ENCODE measurements at places on chromosomes 12 and 14. TPM values are rescaled to one million over a fixed set of nuclear protein-coding genes. Genes with fewer than 3 reads are reported as not detected.

DNA sequence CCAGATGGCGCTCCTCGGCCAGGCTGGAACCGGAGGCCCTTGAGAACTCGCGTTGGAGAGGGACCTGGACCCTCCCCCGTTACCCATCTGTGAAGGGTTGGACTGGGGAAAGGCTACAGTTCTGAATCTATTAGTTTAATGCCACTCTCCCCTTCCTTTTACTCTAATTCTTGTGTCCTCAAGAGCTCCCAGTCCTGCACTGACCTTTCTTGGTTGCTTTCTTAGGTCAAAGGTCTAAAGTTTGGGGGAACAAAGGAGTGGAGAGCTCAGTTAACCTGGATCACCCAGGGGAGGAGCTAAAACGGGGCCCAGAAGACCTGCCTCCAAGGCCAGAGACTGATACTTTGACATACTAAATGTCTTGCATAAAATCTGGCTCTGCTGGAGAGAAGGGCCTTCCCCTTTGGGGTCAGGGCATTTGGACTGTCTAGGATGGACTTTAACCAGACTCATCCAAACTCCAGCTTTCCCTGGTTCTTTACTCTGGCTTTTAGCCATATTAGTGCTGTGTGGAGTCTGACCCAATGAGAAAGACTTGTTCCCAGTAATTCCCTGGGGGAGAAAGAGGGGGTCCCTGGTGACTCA is 923 bp upstream of the MLF2 start:
- peak overlapping the region; percentile 72 for H3K27ac ChIP-seq
- no peaks in the 10 kb centered on the region for H3K27me3 ChIP-seq
- H3K4me3 ChIP-seq: no peak overlapping the region
- peaks cover 6% of the 10 kb centered on the region for H3K36me3 ChIP-seq

DNA sequence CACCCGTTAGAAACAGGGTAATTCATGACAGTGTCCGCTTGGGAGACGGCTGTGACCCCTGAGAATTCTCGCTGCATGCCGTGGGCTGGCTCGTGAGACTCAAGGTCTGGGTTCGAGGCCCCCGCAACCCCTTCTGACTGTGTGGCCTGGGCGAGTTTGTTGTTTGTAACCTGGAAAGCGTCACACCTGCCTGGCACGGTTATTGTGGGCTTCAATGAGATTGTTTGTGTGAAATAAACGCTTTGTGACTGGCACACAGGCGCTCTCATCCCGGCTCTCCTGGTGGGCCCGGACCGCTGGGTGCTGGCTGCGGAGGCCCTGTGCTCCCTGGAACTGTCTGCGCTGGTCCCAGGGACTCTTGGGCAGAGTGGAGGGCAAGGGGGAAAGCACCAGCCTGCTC is 33.9 kb downstream of the MEG3 start:
- H3K27me3 ChIP-seq: no peaks in the 10 kb centered on the region
- no peak overlapping the region for H3K27ac ChIP-seq
- H3K36me3 ChIP-seq: no peaks in the 10 kb centered on the region
- DNase-seq: no peak
- no peaks in the 10 kb centered on the region for H3K4me1 ChIP-seq

DNA sequence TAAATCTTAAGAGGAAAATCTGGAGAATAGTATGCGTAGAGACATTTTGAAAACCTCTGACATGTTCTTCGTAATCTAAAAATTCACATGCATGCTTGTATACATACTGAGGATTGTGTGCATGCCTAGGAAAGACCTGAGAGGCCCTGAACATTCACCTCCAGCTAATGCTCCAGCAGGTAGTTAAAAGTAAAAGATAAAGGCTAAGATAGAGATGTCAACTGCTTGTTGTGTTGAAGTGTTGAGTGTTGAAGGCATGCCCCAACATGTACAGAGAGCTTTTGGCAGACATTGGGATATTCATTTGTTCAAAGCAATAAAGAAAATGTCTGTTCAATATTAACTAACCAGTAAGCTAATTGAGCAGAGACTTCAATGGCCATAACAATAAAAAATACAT is 118.6 kb upstream of the SYT1 start:
- H3K27me3 ChIP-seq: no peaks in the 10 kb centered on the region
- no peaks in the 10 kb centered on the region for H3K4me1 ChIP-seq

DNA sequence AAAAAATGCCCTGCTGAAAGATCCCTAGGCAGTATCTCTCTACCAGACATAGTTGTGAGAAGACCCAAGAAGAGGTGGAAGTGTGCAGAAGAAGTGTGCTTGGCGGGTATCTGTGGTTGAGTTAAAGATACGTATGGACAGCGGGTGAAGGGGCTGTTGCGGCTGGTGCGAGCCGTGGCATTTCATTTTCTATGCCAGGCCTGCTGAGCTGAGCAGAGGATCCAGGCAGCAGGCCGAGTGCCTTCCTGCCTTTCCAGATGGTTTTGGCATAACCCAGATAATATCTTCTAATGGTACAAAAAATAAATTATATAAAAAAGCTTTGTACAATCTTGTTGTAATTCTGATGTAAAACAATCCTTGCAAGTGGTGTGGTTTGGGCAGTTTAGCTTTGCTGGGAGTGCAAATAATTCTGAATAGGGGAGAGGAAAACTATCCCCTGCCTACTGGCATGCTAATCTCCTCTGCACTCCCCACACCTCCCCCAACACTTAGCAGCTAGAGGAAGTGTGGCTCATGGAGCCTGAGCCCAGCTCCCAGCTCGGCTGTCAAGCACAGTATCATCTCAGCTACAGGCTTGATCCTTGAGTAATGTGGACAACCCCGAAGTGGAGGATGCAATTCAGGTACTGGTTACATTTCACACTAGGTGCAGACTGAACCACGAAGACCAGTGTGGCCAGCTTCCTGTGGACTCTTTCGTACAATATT is 168.9 kb downstream of the VRK1 start:
- H3K36me3 ChIP-seq: no peaks in the 10 kb centered on the region
- H3K27ac ChIP-seq: no peak overlapping the region
- no peaks in the 10 kb centered on the region for H3K27me3 ChIP-seq
- no peak for DNase-seq
- H3K4me1 ChIP-seq: no peaks in the 10 kb centered on the region

- peak; percentile 64 for DNase-seq
- no peaks in the 10 kb centered on the region for H3K27me3 ChIP-seq
These were observed 100.7 kb downstream of the LRRK2 start for GRCh38 chr12:40325349-40325960.

- no peak overlapping the region for H3K4me3 ChIP-seq
- DNase-seq: no peak
- no peak overlapping the region for H3K27ac ChIP-seq
- no peaks in the 10 kb centered on the region for H3K27me3 ChIP-seq
- no peaks in the 10 kb centered on the region for H3K36me3 ChIP-seq
These were observed 35.9 kb upstream of the JDP2 start for GRCh38 chr14:75391953-75392352.

GRCh38 chr12:7981446-7981845 is 45.5 kb upstream of the SLC2A3 start:
- no peaks in the 10 kb centered on the region for H3K4me1 ChIP-seq
- no peaks in the 10 kb centered on the region for H3K27me3 ChIP-seq
- no peak for DNase-seq
- H3K4me3 ChIP-seq: no peak overlapping the region
- H3K27ac ChIP-seq: no peak overlapping the region
- H3K36me3 ChIP-seq: no peaks in the 10 kb centered on the region

DNA sequence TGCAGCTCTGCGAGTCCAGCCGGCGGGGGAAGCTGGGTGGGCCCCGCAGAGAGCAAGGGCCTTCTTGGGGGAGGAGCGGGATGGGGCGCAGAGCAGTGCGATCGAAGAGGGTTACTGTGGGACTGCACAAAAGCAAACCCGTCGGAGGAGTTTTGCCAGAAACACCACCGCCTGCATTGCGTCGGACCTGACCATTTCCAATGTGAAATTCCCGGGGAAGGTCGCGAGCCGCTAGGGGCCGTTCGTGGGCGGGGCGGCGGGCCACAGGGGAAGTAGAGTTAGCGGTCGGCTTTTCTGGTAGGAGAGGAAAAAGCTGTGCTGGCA is 333 bp upstream of the KCNA1 start:
- H3K27me3 ChIP-seq: no peaks in the 10 kb centered on the region
- no peak for DNase-seq
- no peak overlapping the region for H3K27ac ChIP-seq
- no peak overlapping the region for H3K4me3 ChIP-seq
- no peaks in the 10 kb centered on the region for H3K36me3 ChIP-seq

DNA sequence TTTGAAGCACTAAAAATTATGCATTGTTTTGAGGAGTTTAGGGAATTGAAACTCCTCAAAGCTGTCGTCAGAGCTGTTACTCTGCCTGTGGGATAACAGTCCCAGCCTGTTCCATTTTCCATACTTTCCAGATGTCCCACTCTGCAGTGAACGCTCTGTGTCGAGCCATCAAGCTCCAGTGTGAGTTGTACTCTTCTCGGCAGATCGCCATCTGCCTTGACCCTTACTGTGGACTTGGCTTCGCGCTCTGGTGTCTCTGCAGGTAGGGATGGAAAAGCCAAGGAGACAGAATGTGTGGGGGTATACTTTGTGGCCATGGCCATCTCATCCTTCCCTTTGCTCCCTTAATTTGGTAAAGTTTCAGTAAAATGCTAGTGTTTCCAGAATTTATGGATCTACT is 35.5 kb upstream of the ATF1 start:
- H3K4me1 ChIP-seq: no peaks in the 10 kb centered on the region
- H3K4me3 ChIP-seq: no peak overlapping the region
- no peak for DNase-seq

DNA sequence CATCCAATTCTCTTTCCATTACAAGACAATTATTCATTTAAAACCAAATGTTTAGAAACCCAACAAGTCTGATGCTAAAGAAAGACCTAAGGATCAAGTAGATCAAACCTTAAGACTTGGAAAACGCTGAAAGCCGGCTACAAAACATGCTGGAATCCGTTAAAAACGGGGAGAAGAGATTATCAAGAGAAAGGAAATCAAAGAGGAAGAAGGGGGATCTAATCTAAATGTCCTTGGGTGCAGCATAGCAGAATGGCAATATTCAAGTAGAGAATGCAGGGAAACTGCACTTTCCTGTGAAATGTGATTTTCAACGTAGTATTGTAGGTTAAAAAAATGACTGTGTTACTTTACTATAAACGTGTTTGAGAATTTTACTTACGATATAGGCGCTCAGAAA is 1.3 kb downstream of the PPP1R13B start:
- H3K4me3 ChIP-seq: peak overlapping the region; percentile 70
- no peaks in the 10 kb centered on the region for H3K27me3 ChIP-seq
- DNase-seq: no peak
- H3K36me3 ChIP-seq: no peaks in the 10 kb centered on the region

DNA sequence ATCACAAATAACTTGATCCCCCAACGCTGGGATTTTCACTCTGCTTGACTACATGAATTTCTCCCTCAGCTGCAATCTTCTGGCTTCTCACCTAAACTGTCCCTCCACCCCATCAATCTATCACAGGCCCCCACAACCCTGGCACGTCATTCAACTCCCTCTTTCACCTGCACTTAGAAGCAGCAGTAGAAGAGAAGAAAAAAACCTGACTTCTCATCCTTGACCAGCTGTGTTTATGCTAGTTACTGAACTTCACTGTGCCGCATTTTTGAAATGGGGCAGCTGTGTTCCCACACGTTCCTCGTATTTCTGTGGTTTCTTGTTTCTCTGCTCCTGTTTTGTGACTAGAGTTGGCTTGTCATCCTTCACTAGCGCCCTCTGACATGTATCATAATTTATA is 35.0 kb downstream of the ITPR2 start:
- H3K27me3 ChIP-seq: no peaks in the 10 kb centered on the region
- no peak for DNase-seq
- H3K36me3 ChIP-seq: no peaks in the 10 kb centered on the region
- no peak overlapping the region for H3K4me3 ChIP-seq
- peaks cover under 1% of the 10 kb centered on the region for H3K4me1 ChIP-seq

GRCh38 chr12:41186026-41186425 is 2.1 kb upstream of the PDZRN4 start:
- DNase-seq: no peak
- H3K4me1 ChIP-seq: no peaks in the 10 kb centered on the region
- H3K27me3 ChIP-seq: peaks cover 12% of the 10 kb centered on the region
- no peaks in the 10 kb centered on the region for H3K36me3 ChIP-seq
- no peak overlapping the region for H3K4me3 ChIP-seq

- H3K27me3 ChIP-seq: no peaks in the 10 kb centered on the region
- H3K4me3 ChIP-seq: no peak overlapping the region
- no peak overlapping the region for H3K27ac ChIP-seq
These were observed 474.7 kb downstream of the SLC16A7 start for GRCh38 chr12:60070552-60070951.

DNA sequence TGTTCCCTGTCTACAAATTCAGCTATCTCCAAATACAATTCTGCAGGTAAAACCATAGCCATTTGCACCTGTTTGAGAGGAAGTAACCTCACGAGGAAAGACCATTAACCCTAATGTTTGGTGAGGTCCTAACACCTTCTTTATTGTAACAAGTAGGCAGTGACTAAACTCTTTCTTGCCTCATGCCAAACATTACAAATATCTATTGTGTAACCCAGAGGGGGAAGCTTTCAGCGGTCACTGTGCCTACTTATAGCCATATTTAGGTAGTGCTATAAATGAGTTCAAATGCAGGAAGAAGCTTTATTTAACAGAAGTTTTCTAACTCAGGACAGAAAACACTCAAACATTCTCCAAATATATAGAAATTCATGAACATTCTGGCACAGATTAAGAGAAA is 252.7 kb downstream of the LRFN5 start:
- H3K27ac ChIP-seq: no peak overlapping the region
- H3K4me1 ChIP-seq: no peaks in the 10 kb centered on the region
- DNase-seq: no peak
- no peaks in the 10 kb centered on the region for H3K36me3 ChIP-seq

The GPRC5A gene
- total RNA-seq: 648 TPM

The PMEL gene
- 1.2 TPM for total RNA-seq

The SMCO2 gene
- total RNA-seq: 0.36 TPM

The SIX1 gene
- 7.4 TPM for total RNA-seq

The FBXO21 gene
- 37.8 TPM for total RNA-seq

The SLC10A1 gene
- not detected for total RNA-seq

The DEGS2 gene
- 4.9 TPM for total RNA-seq

The GDF3 gene
- not detected for total RNA-seq

The DTX3 gene
- total RNA-seq: 37.8 TPM

Data from Panc1 (cell line).